ENCODE measurements at places on chromosomes 11 and 22.

DNA sequence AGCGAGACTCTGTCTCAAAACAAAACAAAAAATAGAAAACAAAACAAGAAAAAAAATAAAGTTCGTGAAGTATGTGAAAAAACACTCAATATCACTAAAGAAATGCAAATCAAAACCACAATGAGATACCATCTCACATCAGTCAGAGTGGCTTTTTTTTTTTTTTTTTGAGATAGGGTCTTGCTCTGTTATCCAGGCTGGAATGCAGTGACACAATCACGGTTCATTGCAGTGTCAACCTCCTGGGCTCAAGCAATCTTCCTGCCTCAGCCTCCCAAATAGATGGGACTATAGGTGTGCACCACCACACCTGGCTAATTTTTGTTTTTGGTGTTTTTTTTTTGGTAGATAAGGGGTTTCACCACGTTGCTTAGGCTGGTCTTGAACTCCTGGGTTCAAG is 37.5 kb downstream of the ATG16L2 start:
- DNase-seq: no peak

- no peak for DNase-seq
Measured at GRCh38 chr22:23825246-23825905, 13.4 kb downstream of the DERL3 start.

DNA sequence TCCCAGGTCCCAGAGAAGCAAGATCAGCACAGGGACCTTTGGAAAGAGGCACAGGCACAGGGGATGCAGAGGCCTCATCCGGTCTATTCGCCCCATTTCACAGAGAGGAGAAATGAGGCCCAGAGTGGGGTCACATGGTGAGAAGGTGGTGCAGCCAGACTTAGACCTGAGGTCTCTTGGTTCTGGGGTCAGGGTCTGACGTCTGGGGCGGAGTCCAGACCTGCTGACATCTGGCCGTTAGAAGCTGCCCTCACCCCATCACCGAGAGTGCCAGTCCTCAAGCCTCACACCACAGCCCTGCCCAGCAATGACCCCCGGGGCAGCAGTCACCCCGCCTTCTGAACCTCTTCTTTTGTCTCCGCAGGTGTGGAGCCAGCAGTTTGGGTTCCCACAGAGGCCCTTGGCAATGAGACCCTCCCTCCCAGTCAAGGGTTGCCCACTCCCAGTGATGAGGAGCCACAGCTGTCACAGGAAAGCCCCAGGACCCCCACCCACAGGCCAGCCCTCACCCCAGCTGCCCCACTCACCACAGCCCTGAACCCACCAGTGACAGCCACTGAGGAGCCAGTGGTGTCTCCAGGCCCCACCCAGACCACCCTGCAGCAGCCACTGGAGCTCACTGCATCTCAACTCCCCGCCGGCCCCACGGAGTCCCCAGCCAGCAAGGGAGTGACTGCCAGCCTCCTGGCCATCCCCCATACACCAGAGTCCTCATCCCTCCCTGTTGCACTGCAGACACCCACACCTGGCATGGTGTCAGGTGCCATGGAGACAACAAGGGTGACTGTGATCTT is 62.4 kb downstream of the OTOG start:
- DNase-seq: no peak

DNA sequence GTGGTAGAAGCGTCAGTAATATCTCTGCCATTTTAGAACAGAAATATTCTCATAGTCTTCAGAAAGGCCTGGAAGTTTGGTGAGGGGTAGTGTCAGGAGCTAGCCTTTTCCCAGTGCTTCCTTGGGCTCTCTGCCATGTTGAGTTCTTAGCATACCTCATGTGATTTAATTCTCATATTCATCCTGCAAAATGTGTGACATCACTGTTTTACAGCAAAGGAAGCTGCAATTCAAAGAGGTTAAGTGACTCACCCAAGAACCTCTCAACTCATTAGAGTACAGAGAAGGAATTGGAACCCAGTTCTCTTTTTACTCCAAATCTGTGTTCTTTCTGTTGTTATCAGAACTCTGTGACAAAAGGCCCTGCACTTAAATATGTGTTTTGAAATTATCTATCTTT is 72.1 kb downstream of the RNF169 start:
- no peak for DNase-seq

- no peak for DNase-seq
Measured at GRCh38 chr11:112470355-112470754, 209.7 kb upstream of the PLET1 start.

DNA sequence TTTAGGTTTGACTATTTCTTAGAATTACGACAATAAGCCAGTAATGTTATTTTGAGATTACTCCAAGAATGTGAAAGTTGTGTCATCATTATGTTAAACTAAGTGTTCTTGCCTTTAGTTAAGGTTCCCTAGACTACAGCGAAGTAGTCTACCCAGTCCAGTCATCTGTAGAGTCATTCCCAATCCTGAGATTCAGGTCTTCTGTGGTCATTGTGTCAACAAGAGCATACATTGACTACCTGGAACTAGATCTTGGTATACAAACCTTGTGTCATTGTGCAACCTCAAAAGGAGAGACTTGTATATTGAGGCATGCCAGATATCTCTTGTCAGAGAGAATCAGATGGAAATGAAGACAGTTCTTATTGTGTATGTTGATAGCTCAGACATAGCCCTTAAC is 115.9 kb downstream of the ATM start:
- no peak for DNase-seq

DNA sequence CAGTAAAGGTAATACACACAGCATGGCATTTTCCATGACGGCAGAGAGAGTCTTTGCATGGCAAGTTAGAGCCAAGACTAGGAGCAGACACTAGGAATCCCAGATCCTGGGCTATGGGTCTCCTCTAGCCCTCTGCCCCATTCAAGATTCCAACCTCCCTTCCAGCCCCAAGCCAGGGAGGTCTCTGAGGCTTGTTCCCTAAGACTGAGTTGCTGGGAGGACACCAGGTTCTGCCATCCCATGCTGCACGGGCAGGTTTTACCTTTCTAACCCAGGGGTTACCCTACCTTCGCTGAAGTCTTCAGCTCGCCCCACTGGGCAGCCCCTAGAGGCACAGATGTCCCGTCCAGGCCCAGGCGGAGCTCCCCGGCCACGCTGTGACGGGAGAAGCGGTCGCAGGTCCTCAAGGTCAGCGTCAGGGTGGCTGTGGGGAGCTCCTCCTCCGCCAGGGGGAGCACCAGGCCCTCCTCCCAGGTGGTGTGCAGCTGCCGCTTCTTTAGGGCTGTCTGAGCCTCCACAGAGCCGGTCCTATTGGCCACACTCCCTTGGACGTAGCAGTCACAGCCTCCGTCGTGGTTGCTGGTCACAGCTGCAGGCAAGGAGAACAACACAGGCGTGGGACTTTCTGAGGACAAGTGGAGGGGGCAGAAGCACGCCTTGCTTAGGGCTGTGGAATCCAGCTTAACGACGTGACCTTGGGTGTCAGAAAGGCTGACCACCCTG is 33.8 kb downstream of the SYT13 start:
- peak; percentile 7 for DNase-seq

GRCh38 chr11:112507281-112507680 is 246.6 kb upstream of the PLET1 start:
- DNase-seq: no peak

- no peak for DNase-seq
Measured at GRCh38 chr11:20771026-20771425, 101.6 kb downstream of the NELL1 start.

- DNase-seq: no peak
Measured at GRCh38 chr11:120333801-120334200, 2.4 kb upstream of the ARHGEF12 start.

DNA sequence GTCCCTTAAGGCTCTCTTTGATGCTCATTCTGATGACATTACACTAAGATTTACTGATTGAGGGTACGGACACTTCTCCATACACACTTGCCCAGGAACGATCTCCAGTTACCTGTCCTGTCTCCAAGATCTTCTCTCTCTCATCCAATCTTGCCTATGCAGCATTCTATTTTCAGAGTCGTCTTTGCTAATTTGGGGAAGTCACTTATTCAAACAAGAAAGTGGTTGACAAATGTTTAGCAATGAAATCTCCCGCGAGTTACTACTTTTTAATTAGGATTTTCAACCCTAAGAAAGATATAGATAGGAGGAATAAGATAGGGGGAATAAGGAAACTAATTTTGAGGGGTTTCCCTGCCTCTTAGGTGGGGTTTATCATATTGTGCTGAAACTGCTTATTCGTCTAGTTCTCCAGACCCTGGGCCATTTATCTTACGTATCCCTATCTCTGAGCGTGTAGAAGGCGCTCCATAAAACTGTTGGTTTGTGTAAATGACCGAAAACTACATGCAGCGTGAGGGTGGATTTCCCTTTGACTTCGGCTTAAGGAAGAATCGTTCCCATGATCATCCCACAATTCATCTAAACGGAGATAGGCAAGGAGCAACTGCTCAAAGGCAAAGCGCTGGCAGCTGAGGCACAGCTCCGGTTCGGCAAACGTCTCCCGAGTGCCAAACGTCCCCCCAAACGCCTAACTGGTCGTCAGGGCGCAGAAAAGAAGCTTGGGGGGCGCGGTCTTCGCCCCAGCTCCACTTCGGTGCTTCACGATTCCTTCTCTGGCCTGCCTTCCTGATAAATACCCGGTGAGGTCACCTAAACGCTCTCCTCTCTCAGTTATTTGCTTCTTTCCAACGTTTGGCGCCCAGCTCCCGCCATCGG is 804 bp downstream of the APIP start:
- DNase-seq: no peak

GRCh38 chr11:71170624-71171423 is 81.6 kb downstream of the SHANK2 start:
- no peak for DNase-seq

DNA sequence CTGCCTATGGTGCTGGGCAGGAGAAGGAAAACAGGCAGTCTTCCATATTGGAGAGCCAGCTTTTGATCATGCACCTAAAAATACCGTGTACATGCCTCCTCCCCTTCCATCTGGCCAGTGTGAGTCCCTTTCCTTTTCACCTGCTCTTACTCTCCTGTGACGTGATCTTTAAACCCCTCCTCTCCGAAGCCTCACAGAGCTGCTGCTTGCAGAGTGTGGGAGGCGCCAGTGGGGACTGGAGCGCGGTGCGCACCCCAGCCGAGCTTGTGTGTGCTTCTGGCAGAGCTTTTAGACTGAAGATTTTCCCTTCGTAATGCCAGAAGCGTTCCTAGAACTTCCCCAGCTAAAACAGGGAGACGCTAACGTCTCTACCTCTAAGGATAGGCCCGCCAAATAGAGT is 29.8 kb downstream of the MUC6 start:
- DNase-seq: no peak

GRCh38 chr11:10305262-10305963 is 540 bp downstream of the ADM start:
- no peak for DNase-seq

DNA sequence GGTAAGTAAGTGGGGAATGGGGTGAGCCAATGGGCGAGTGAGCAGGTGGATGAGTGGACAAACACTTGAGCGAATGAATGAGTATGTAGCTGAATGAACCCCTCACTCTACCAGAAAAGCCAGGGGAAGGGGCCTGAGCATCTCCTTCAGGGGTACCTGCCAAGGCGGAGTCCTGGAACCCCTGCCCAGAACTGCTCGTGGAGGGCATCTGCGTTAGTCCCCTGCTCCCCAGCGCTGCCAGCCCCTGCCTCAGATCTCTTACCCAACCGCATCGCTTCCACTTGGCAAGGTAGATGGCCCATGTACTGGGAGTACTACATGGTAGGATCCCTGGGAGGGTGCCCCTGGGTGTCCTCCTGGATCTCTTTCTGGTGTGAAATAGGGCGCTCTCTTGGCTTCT is 7.4 kb upstream of the ANO1 start:
- no peak for DNase-seq

GRCh38 chr22:42500161-42500835 is 19.3 kb downstream of the RRP7A start:
- DNase-seq: peak; percentile 91

DNA sequence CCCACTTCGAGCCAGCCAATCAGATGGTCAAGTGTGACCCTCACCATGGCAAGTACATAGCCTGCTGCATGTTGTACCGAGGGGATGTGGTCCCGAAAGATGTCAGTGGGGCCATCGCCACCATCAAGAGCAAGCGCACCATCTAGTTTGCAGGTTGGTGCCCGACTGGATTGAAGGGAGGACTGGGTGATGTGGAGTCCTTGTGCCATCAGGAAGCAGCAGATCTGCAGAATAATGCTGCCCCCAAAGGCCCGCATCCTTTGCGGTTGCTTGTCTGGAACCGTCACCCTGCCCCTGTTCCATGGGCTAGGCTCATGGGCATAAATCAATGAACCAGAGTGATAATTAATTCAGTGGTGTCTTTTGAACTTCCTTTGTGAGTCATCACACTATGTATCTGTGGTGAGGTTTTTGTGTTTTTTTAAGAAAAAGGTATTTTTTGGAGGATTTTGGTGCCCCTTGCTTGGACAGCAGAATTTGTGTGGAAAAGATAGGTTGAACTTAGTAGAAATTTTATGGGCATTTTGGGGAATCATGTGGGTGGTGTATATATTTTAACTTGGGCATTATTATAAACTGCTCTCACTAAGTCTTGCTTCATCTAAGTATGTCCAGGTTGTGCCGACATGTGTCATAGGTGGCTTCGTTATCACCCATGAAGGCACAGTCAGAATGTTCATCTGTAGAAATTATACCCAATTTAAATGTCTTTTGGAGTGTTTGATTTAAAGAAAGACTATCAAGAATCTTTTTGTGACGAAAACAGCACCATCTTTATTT is 22.3 kb downstream of the LRRC74B start:
- DNase-seq: no peak
